ENCODE measurements at places on chromosomes 16 and 17.
A peak's percentile ranks its signal among the peaks of the same experiment; 100 is the strongest.

- DNase-seq, result no peak
Observed at GRCh38 chr17:77790143-77790829, 168.2 kb upstream of the TNRC6C start.

GRCh38 chr16:67312719-67313118 is 13.8 kb downstream of the KCTD19 start:
- DNase-seq, result peak; percentile 11

GRCh38 chr16:67145746-67146145 is 5.1 kb downstream of the B3GNT9 start:
- no peak for DNase-seq

DNA sequence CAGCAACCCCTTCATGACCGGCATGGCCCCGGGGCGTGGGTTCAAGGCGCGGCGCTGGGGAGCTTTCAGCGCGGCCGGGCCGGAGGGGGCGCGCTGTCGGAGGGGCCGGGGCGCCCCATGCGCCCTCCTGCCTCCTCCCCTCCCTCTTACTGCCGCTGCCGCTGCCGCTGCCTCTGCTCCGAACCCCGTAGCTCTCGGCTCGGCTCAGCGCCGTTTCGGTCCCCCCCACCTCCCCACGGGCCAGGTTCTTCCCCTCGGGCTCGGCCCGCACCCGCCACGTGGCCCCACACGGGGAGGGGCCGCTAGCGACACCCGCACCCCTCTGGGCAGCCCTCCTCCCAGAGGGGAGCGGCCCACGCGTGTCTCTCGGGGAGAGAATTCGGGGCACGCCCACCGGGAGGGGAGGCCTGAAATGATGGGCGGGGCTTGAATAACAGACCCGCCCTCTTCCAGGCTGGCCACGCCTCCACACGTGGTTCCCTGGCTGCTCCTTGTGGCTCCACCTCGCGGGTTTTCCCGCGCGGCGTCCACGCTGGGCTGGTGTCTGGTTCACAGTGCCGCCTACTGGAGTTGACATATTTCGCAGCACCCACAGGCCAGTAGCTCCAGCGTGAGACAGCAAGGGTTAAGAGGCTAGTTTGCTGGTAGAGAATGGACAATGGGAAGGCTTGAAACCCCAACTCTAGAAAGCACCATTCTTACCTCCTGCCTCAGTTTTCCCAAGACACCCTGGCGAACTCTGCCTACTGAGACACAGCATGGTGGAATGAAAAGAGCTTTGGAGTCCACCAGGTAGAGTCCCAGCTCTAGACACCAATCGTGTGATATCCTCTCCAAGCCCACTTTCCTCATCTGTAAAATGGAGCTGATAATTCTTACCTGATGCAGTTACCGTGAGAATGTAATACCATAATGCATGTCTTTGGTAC is at the start of gene KCNH4:
KCNH4 (minus strand) TSS at position 221 of the 929 bp plus-strand sequence; CDS start at position 24, 197 bp downstream.
- peak; percentile 93 for DNase-seq

DNA sequence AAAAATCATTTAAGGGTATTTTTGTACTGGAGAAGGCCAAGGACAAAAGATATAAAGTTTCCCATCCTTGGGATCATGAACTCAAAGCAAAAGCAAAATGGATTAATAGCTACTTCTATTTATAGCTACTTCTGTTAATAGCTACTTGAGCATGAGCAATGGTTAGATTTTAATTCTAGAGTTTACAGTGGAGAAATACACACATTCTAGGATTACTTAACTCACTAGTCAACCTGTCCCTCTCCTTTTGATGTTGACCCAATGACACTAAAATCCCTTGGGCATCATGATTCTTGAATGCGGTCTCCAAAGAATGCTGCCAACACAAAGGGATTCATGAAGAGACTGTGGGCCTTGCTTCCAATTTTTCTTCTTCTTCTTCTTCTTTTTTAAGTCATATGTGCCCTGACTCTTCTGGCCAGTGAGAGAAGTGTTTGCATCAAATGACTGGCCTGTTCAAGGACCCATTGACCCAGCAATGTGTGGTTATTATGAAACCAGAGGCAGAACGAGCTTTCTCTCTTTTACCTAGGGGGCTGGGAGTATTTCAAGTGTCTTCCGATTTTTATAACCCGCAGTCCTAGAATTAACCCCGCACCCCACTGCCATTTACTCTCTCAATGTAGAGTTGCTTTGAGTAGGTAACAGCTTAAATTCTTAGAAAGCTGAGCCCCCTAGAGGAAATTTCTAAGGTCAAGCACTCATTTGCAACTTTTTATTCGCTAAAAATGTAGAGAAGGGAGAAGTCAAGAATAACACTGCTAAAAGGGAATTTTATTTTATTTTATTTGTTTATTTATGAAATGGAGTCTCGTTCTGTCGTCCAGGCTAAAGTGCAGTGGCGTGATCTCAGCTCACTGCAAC is 34.6 kb downstream of the OTOA start:
- DNase-seq, result peak; percentile 50

GRCh38 chr17:55601874-55602364 is 90.7 kb upstream of the SMIM36 start:
- DNase-seq, result peak; percentile 67

GRCh38 chr17:37430051-37430627 is 23.5 kb downstream of the TADA2A start:
- DNase-seq, result peak; percentile 26

DNA sequence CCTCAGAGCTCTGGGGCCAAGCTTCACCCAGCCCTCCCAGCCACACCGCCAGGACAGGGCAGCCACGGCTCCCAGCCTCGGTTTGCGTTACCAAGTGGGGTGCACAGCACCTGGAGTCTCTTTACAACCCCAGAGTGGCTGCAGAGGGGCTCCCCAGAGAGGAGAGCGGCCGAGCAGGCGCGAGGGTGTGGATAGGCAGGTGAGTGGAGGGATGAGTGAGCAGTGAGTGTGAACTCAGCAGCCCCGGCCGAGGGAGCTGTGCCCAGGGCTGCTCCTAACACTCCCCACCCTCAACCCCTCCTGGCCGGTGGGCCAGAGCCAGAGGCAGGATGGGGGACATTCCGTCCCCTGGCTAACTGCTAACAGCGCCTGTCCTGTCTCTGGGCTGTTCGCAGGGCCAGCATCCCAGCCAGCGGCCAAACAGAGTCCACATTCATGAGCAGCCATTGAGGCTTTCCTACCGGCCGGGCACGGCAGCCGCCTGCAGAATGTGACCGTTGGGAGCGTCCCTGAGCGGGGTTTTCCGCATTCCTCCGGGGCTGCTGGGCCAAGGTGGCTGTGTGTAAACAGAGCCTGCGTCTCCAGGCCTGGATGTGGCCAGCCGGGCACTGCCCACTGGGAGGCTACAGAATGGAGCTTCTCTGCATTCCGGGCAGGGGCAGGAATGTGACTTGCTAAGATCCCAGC is 5.3 kb downstream of the ZNF469 start:
- no peak for DNase-seq

DNA sequence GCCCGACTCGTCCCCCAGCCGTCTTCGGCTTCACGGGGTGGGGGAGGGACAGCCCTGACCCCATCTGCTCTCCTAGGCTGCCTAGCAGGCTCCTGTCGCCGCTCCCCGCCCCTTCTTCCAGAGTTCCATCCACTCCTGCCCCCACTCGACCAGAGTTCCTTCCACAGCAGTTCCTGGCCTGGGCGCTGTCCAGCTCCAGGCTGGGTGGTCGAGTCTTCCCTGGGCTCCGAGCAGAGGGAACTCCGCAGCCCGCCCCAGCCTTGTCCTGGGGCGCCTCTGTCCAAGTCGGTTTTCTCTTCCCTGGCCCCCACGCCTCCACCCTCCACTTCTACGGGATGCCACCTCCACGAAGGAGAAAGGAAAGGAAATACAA is 1.4 kb downstream of the PYY start:
- no peak for DNase-seq

DNA sequence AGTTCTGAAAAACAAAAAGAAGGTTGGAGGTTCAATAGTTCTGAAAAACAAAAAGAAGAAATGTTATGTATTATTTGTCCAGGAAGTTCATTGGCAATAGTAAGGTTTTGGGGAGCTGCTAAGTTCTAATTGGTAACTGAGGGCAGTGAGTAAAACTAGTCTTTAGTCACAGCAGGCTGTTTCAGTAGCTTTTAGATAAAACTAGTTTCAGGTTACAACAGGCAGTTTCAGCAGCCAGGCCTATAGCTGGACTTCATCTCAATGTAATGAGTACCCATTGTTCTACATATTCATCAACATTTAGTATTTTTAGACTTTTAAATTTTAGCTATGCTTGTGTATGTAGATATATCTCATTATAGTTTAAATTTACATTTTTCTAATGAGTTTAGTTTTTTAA is 639.3 kb downstream of the TOX3 start:
- no peak for DNase-seq

DNA sequence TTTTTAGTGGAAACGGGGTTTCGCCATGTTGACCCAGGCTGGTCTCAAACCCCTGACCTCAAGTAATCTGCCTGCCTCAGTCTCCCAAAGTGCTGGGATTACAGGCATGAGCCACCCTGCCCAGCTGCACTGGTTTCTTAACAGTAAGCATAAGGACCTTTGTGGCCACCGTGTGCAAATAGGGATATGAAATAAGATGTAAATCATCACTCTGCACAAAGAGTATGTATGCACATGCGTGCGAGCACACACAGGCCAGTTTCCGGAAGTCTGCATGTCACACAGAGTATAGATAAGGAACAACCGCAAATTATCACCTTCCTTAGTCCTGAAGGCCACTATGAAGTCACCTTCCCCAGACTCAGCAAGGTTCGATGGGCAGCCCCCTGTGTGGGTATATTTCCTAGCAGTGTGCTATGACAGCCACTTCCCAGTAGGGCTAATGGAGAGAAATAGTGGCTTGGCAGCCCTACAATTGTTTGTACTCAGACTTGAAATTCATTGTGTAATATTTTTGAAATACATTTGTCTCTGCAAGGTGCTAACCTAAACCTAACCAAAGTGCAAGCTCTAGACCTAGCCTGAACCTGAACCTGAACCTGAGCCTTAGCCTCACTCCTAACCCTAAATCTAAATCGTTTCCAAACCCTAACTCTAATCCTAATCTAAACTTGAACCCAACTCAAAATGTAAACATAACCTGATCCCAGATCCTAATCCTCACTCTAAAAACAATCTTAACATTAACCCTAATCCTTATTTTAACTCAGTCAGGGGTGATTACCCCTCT is 48.4 kb upstream of the SKAP1 start:
- DNase-seq, result no peak

DNA sequence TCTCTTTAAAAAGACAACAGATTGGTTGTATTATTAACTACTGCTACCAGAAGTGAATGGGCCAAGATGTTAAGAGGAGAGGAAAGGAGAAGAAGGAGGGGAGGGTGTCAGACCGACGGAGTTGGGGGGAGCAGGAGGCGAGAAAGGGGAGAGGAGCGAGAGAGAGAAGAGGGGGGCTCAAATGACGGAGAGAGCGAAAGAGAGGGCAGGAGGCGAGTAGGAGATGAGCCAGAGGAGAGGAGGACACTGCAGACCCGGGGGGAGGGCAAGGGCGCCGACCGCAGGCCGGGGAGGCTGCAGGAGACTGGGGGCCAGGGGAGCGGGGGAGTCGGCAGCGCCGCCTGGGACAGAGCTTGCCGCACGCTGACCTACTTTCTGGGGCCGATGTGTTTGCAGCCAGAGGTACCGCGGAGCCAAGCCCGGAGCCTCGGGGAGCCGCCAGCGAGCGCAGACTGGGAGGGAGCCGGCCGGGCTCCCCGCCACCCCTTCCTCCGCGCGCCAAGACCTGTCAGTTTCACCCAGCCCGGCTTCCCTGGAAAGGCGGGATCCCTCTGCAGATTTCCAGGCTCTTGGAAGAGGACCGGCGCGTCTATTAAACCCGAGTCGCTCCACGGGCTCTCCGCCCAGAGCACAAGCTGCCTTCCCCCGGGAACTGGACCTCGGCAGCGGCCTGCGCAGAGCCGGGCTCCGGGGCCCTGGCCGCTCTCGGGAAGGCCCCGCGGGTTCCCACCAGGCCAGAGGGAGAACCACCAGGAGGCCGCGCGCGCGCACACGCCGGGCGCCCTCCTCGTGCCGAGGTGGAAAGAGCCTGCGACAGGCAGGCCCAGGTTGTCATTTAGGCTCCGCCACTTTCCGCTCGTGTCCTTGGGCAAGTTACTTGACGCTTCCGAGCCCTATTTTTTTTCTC is 74.6 kb downstream of the CMC2 start:
- no peak for DNase-seq

DNA sequence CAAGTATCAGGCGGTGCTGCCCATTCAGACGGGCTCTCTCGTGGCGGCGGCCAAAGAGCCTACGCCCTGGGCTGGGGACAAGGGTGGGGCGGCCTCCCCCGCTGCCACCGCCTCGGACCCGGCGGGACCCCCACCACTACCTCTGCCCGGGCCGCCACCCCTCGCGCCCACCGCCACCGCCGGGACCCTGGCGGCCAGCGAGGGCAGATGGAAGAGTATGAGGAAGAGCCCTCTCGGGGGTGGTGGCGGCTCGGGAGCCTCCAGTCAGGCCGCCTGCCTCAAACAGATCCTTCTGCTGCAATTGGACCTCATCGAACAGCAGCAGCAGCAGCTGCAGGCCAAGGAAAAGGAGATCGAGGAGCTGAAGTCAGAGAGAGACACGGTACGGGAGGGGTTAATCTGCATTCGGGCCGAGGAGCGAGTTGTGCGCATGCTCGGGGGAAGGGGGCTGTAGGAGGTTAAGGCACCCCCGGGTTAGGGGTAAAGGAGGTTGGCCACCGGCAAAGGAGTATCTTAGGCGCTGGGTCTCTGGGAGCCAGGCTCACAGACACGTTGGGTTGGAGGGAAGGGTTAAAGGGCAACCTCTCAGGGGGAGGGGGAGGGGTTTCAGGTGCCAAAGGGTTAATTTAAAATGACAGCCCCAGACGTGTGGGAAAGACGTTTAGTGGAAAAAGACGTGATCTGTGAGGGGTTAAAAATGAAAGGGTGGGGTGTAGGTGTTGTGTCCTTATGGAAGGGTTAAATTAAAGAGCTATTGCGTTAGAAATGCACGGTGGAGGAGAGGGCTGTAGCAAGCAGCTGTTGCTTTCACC is 1.4 kb downstream of the MSL1 start:
- peak; percentile 35 for DNase-seq

DNA sequence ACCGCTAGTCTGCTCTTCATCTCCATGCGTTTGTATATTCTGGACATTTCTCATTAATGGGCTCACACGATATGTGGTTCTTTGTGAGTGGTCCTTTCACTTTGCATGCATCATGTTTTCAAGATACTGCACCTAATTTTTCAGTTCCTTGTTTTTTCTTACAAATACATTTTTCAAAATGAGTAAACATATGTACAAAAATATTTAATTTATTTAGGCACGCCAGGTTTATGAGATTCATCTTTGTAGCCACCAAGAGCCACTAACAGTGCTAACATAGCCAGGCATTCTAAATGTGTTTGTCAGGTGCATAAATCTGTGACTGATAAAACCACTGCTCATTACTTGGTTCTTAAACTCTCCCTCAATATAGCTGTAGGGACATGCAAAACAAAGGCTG is 375.3 kb downstream of the WWOX start:
- no peak for DNase-seq

GRCh38 chr17:17300624-17301568 is 2.3 kb upstream of the NT5M start:
- peak; percentile 67 for DNase-seq

Measured in inflammatory macrophage (primary cell).